ENCODE measurements at places on chromosomes 4 and X. TPM values are rescaled to one million over a fixed set of nuclear protein-coding genes. Genes with fewer than 3 reads are reported as not detected.

RASSF6 gene
- not detected for total RNA-seq

DNA sequence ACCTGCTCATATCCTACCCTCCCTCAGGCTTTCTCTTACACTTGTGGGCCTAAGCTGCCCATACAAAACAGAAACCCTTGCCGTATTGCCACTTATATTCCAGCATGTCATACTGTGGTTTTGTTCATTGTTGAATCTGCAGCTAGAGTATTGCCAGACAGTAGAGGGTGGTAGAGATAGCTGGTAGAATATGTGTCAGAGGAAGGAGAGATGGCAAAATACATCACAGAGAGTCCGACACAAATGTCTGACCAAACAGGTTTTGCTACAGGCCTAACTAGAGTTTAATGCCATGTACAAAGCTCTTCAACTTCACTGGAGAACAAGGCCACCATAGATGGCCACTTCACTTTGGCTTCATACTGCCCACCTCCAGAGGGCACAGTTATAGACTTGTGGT is 160.1 kb downstream of the EFHC2 start:
- DNase-seq: no peak

GRCh38 chr4:86155766-86156165 is 204.1 kb downstream of the MAPK10 start:
- no peak for DNase-seq

DNA sequence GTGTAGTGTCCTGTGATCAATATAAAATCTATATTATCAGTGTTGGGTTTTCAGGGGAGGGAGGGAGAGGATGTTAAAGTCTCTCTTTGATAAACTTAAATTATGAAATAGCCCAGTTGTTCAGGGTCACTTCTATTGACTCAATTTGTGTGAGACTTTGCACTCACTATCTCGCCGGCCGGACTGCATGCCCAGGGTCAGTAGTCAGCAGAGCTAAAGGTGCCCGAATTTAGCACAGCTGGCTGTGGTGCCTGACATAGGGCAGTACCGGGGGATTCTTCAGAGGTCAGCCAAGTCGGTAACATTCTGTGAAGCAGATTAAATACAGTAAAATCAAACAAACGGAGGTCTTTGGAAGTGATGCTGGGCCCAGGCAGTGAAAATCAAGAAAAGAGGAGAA is 19.2 kb downstream of the GABRQ start:
- DNase-seq: no peak

- no peak for DNase-seq
Measured at GRCh38 chr4:168930413-168931196, 79.5 kb downstream of the CBR4 start.

GRCh38 chr4:157220371-157220881 is at the start of gene GRIA2:
Gene GRIA2, plus strand, starts transcription at chr4:157220728. Its CDS starts 315 bp downstream, at chr4:157221043.
- peak; percentile 37 for DNase-seq

GRCh38 chr4:8403173-8403753 is 37.3 kb downstream of the ACOX3 start:
- peak; percentile 49 for DNase-seq

- no peak for DNase-seq
Measured at GRCh38 chr4:115664285-115664684, 550.9 kb upstream of the NDST4 start.
